ENCODE measurements at places on chromosomes 6 and 20.
A peak's percentile ranks its signal among the peaks of the same experiment; 100 is the strongest.

GRCh38 chr6:16482702-16483314 lies 244.4 kb downstream of the GMPR start:
- peak; percentile 19 for DNase-seq

DNA sequence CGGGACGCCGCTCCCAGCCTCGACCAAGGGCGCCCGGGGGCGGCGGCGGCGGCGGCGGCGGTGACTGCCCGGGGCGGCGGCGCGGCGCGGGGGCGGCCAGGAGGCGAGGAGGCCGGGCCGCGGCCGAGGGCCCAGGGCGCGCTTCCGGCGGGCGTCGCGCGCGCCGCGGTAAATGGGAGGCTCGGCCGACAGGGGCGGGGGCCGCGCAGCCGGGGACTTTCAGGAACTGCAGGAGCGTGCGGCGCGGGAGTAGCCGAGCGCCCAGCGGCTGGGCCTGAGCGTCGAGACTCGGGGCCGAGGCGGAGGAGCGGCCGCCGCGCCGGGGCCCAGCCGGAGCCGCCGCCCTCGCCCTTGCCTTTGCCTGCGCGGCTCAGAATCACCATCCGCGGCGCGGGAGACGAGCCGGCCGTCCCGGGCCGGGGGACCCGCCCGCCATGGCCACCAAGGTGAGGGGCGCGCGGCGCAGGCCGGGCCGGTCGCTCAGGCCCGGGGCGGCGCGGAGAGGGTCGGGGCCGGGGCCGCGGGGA lies at the start of gene SNX9:
Gene SNX9, plus strand, starts transcription at position 246 of the 527 bp plus-strand sequence. Its CDS starts 189 bp downstream, at position 435.
- DNase-seq = peak; percentile 89

- no peak for DNase-seq
These were observed 17.4 kb downstream of the NKX2-2 start for GRCh38 chr20:21496452-21496851.

GRCh38 chr6:75486850-75487518 lies 6.6 kb downstream of the FILIP1 start:
- no peak for DNase-seq

- no peak for DNase-seq
These were observed 74.0 kb downstream of the ZBTB2 start for GRCh38 chr6:151317103-151317994.

GRCh38 chr6:159074876-159075275 lies 30.1 kb upstream of the TAGAP start:
- no peak for DNase-seq

DNA sequence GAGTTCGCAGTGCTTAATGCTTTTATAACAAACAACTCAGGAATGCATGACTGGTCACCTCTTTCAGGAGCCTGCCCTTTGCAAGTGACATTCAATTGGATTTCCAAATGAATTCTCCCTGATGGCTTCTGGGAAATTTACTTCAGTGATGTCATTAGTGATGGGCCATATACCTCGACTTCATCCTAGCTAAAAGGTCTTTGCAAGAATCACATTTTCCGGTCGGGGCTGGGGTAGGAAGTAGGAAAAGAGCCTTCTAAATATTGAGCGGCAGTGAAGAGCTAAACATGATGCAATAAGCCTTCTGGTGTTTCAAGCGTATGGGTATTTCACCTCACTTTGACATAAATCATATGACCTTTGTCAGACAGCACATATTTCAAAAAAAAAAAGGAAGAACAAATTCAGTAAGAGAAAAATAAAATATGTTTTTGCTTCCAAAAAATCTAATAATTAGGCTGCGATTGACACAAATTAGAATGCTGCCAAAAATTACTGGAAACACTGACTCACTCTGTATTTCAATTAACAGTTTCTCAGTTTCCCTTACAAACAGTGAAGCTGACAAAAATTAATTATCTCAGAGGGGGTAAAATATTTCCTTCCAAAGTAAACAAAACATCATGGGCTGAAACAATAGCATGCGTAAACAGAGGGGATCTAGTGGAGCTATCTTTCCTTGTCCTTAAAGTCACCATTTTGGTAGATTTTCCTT lies 39.8 kb downstream of the ADTRP start:
- no peak for DNase-seq

GRCh38 chr6:14924126-14925024 lies 321.5 kb upstream of the JARID2 start:
- no peak for DNase-seq

DNA sequence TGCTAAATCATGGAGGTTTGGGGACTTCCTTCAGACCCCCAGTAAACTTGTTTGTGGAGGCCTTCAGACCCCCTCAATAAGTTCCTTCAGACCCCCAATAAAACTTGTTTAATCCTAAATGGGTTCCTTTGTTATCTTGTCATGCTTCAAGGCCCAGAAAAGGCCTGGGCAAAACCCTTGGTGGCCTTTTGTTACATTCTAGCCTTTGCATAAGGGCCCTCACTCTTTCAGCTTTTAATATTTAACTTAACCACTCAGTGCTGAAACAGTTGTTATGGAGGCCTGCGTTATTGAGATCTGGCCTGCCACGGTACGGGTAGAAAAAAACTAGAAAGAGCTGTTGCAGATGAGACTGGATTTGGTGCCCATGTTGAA lies 4.3 kb upstream of the DYNLRB1 start:
- DNase-seq = no peak

DNA sequence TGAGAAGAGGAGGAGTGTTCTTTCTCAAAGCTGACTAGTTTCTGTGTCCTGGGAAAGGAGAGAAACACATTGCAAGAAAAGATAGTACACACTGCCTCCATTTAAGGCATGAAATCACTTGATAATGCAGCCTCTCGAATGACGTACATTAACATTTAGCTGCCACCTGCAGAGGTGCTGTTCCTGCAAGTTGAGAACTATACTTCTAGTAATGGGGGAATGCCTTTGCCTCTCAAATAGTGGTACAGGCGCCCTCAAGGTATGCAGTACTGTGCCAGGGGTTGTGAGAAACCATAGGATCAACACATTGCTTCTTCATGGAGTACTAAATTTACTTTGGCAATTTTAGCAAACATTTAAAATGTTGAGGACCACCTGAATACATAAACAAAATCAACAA lies 20.1 kb downstream of the IMPG1 start:
- DNase-seq = no peak

DNA sequence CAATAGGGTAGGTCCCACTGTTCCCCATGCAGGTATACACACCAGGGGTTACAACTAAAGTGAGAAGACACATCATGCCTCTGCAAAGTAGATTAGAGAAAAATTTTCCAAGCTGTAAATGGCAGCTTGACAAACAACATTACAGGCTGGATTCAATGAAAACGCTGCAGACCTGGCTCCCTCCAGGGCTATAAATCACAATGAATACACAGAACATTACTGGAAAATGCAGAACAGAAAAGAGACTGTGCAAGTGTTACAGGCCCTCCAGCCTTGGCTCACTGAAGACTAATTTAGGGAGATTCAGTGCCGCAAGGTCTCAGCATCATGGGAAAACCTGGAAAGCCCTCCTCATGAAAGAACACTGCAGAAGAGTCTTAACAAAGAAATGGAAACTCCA lies 207.8 kb downstream of the KHDC1L start:
- DNase-seq = no peak

GRCh38 chr6:125192610-125192930 lies 39.0 kb downstream of the TPD52L1 start:
- DNase-seq = no peak

DNA sequence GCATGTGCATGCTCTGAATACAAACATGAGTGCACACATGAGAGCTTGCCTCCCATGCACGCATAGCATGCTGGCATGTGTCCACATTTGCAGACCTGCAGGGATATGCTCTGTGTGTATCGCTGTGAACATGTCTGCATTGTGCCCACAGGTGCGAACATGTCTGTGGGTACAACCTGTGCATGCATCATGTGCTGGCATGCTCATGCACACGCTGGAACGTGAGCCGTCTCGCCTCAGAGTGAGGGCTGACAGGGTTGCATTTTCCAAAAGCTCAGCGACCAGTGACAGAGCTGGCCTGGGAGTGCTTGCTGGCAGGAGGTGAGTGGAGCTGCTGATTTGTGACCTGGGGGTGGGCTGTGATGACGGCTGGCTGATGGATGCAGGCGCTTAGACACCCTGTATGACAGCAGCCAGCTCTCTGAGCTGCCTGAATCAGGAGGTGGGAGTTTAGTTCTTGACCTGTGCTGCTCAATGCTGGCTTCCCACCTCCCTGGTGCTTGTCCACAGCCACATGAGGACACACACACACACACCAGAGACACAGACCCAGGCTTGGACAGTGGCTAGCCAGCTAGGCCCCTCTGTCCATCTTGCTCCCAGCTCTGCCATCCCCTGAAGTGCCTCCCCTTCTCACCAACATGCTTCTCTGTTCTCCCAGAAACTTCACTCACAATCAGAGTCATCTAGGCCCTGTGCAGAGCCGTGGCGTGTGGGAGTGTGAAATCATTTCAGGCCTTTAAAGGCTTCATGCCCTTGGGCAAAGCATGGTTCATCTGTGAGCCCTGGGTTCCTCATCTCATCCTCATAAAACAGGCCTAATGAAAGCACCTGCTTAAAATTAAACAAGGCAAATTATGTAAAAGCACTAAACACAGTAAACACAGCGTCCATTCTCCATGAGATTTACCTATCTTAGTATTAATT lies 51.4 kb downstream of the CD40 start:
- no peak for DNase-seq

DNA sequence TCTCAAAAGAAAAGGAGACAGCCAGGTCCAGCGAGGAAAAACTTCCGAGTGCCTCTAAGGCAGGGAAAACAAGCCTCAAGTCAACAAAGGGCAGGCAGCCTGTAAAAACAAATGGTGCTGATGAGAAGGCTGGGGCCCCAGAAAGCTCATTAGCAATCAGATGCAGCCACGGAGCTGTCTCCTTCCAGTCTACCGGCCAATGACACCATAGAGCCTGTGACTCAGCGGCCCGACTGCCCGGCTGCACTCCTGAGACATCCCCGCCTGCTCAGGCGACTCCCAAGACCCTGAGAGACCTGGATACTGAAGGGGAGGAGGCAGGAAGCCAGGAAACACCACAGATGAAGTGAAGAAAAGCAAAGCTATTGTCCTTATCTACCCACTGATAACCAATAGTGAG lies 120.1 kb upstream of the HDDC2 start:
- no peak for DNase-seq

GRCh38 chr20:20864351-20865096 lies 152.1 kb upstream of the RALGAPA2 start:
- peak; percentile 12 for DNase-seq

GRCh38 chr20:49913399-49914047 lies 1.8 kb downstream of the SPATA2 start:
- no peak for DNase-seq

- DNase-seq = no peak
These were observed 371.8 kb downstream of the MAFB start for GRCh38 chr20:40317156-40317790.

DNA sequence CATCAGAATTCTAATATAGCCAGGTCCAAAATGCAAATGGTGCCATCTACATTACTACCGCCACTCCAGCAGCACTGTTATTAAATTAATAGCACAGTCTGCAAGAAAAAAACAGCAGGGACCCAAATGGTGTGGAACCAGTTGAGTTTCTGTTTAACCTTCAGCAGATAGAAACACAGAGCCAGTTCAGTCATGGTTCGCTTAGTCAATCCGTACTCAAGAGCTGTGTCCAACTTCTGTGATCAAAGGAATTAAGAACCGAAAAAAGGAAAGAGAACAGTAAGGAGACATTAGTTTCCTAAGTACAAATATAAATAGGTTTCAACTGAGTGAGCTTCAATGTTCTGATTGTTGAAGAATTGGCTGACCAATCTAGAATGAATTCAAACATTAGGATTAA lies 107.7 kb downstream of the TRDN start:
- DNase-seq = no peak

GRCh38 chr6:47323887-47324286 lies 14.2 kb upstream of the TNFRSF21 start:
- DNase-seq = no peak

DNA sequence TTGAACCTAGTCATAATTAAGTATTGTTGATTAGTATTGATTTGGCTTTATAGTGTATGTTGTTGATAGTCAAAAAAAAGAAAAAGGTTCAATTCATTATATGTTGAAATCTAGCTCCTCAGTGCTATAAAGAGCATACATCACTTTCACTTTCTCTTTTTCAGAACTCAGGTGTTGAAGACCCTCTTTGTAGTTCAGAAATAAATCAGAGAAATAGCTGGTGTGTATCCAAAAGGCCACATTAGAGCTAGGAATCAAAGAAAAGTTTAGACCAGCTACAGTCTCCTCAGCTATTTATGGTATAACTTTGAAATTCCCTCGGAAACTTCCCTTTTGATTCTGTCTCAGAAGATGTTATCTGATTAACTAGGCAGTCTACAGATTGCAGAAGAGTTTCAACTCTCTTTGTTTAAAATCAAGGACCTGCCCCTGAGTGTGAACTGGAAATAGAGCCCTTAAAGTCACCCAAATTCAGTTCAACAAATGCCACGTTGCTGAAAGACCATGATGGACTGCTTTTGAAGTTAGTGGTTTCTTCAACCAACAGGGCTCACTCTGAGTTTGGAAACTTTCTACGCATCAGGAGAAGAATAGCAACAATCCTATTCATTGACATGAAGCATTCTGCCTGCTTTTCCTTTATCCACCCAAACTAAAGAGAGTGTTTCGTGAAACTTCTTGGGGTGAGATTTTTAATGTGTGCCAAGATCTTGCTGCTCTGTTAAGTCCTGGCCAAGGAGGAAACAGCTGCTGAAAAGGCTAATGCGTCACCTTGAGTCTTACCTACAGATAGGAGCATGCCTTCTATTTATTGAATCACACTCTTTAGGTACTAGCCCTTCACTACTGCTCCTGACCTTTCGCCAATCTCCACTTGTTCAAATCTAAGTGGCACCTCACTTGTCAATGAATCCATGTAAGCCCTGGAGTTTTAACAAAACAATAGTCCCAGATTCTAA lies 111.7 kb downstream of the TNFRSF21 start:
- DNase-seq = no peak

DNA sequence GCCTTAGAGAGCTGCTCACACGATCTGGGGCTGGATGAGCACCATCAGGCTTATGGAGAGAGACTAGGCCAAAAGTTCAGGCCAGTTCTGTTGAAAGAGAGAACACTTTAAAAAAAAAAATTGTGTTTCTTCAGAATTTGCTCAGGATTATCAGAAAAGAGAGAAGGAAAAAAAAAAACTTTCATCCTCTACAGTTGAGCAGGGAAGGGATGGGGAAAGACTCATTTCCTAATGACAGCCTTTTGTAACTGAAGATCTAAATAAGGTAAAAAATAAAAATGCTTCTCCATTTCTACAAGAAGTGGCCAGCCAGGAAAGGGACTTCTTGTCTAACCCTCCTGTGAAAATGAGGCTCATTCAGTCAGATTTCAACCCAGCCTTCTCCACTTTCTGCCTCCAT lies 134.8 kb downstream of the LY86 start:
- DNase-seq = no peak

- no peak for DNase-seq
These were observed 135.6 kb downstream of the EYA4 start for GRCh38 chr6:133376743-133377142.

GRCh38 chr6:125974214-125974866 lies 12.0 kb upstream of the TRMT11 start:
- DNase-seq = peak; percentile 28

Data from RPMI8226 (cell line).